ENCODE measurements at places on chromosomes 3 and 15. TPM values are rescaled to one million over a fixed set of nuclear protein-coding genes. Genes with fewer than 3 reads are reported as not detected.

DNA sequence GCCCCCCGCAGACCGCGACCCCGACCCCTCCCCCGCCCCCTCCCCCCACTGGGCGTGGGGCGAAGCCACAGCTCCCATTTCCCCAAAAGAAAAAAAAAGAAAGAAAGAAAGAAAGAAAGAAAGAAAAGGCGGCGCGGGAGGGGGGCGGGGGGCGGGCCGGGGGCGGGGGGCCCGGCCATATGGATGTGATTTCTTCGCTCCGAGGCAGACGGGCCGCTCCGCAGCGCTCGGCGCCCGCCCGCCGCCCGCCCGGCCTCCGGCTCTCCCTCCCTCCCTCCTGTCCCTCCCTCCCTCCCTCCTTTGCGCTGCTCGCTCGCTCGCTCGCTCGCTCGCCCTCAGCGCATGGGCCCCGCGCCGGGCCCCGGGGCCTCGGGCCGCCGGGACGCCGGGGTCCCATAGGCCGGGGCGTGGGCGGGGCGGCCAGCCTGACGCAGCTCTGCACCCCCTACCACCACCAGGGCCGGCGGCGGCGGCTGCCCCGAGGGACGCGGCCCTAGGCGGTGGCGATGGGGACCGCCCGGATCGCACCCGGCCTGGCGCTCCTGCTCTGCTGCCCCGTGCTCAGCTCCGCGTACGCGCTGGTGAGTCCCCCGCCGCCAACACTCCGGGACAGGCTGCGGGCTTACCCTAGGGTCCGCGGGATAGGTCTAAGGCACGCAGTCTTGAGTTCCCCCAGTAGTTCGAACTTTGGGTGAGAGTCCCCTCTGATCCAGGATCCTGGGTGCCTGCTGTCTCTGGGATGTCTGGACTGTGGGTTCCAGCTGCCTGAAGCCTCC lies 5.7 kb downstream of the PTH1R start:
- peak overlapping the region; percentile 74 for H3K4me3 ChIP-seq
- H3K27me3 ChIP-seq = peaks cover 68% of the 10 kb centered on the region
- no peak for DNase-seq
- peaks cover 2% of the 10 kb centered on the region for H3K4me1 ChIP-seq

DNA sequence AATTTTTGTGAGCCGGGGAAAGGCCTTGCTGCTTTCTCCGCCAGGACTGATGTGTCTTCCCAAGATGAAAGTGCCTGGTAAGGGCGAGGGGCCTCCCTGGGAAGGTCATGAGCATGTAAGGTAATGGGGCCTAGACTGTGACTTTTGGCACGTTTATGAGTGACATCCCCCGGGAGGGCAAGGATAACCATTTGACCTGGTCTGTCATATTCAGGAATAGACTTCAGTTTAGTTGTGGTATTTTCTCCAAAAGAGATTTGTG lies 631 bp upstream of the CNBP start:
- H3K4me3 ChIP-seq = peak overlapping the region; percentile 96
- peaks cover 35% of the 10 kb centered on the region for H3K36me3 ChIP-seq
- peaks cover 30% of the 10 kb centered on the region for H3K4me1 ChIP-seq
- no peaks in the 10 kb centered on the region for H3K27me3 ChIP-seq
- H3K27ac ChIP-seq = peak overlapping the region; percentile 99
- DNase-seq = peak; percentile 80

DNA sequence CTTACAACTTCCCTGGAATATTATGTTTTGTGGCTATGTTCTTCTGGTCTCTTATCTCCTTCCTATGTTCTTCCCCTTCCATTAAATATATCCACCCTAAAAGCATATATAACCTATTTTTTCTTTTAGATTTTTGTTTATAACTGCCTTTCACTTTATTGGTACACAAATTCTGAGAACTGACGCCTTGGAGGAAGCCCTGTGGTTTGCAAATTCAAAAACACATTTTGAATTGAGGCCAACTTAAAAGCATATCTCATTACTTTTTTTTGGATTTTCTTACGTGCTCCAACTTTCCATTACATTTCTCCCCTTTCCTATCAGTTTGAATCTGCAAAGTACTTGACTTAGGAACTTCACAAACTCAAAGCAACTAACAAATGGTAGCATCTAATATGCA lies 15.3 kb upstream of the COLQ start:
- peaks cover 62% of the 10 kb centered on the region for H3K4me1 ChIP-seq
- DNase-seq = peak; percentile 77
- H3K27me3 ChIP-seq = no peaks in the 10 kb centered on the region

HESX1 gene
- total RNA-seq = 0.63 TPM

CFAP91 gene
- total RNA-seq = 0.26 TPM
